Tibial artery (tissue), 4 donors: ENCODE measurements at places on chromosomes 7 and 10.

- no peaks in the 10 kb centered on the region for H3K36me3 ChIP-seq
- no peaks in the 10 kb centered on the region for H3K27me3 ChIP-seq
- no peak overlapping the region for H3K27ac ChIP-seq
- no peak overlapping the region for H3K4me3 ChIP-seq
- H3K4me1 ChIP-seq = no peaks in the 10 kb centered on the region
- DNase-seq = no peak
Observed at GRCh38 chr10:33616956-33617355, 282.5 kb upstream of the NRP1 start.

- H3K4me1 ChIP-seq = no peaks in the 10 kb centered on the region
- DNase-seq = no peak
- peaks cover 42% of the 10 kb centered on the region for H3K27me3 ChIP-seq
- no peaks in the 10 kb centered on the region for H3K36me3 ChIP-seq
- no peak overlapping the region for H3K4me3 ChIP-seq
Observed at GRCh38 chr7:98398567-98399372, 2.1 kb downstream of the BAIAP2L1 start.

DNA sequence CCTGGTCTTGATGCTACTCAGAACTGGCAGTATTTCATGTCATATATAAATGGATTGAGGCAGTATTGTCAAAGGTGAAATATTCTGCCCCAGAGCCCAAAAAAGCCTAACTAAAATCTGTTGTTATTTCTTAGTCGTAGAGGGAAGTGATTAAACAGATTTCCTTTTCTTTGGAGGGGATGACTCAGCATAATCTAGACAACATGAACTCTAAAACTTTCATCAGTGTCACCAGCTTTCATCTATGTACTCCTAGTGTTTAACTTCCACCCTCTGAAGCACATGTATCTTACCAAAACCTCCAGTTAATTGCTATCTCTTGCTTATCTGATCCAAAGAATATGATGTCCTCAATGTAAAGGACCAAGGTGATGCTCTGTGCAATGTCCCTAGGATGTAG is 97.1 kb upstream of the ARID5B start:
- no peak for DNase-seq
- H3K4me1 ChIP-seq = no peaks in the 10 kb centered on the region
- no peaks in the 10 kb centered on the region for H3K36me3 ChIP-seq
- no peak overlapping the region for H3K4me3 ChIP-seq
- no peaks in the 10 kb centered on the region for H3K27me3 ChIP-seq
- H3K27ac ChIP-seq = no peak overlapping the region

GRCh38 chr7:151366166-151366879 is 24.7 kb downstream of the NUB1 start:
- no peak overlapping the region for H3K4me3 ChIP-seq
- H3K36me3 ChIP-seq = peaks cover 13% of the 10 kb centered on the region
- no peaks in the 10 kb centered on the region for H3K27me3 ChIP-seq
- H3K27ac ChIP-seq = peak overlapping the region; percentile 50
